ENCODE measurements at places on chromosomes 16 and 17.

DNA sequence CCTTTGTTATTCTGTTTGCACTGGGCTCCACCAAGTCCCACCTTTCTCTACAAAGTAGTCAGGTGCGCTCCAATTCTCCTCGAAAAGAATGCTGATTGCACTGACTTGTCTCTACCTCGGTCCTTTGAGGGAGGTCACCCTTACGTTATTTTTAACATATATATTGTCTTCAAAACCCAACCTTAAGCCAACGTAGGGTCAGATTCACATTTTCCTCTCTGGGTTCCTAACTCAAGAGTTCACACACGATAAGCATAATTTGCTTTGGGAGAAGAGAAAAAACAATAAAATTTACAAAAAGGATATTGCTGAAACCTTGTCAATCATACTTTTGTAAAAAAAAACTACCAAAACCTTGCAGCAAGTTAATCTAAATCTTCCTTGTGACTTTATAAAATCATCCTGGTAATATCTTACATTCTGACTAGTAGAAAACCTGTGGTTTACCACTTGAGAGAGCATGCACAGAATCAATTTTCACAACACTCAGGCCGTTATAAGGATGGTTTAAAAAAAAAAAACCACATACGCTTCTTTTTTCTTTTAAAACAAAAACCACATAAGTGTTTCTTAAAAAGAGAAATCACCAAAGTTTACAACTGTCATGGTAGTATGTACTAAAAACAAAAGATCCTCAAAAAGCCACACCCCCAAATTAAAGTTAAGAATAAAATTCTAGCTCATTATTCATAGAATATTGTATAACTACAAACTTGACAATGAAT lies 72.2 kb upstream of the TRAP1 start:
- no peak for DNase-seq
- H3K27ac ChIP-seq, result no peak overlapping the region
- H3K27me3 ChIP-seq, result no peaks in the 10 kb centered on the region
- H3K36me3 ChIP-seq, result peaks cover 12% of the 10 kb centered on the region
- H3K4me3 ChIP-seq, result no peak overlapping the region

GRCh38 chr16:52953215-52953614 lies 99.5 kb downstream of the CHD9NB start:
- no peaks in the 10 kb centered on the region for H3K27me3 ChIP-seq
- H3K4me3 ChIP-seq, result no peak overlapping the region
- H3K27ac ChIP-seq, result no peak overlapping the region
- H3K36me3 ChIP-seq, result no peaks in the 10 kb centered on the region
- H3K4me1 ChIP-seq, result peaks cover 13% of the 10 kb centered on the region
- no peak for DNase-seq

DNA sequence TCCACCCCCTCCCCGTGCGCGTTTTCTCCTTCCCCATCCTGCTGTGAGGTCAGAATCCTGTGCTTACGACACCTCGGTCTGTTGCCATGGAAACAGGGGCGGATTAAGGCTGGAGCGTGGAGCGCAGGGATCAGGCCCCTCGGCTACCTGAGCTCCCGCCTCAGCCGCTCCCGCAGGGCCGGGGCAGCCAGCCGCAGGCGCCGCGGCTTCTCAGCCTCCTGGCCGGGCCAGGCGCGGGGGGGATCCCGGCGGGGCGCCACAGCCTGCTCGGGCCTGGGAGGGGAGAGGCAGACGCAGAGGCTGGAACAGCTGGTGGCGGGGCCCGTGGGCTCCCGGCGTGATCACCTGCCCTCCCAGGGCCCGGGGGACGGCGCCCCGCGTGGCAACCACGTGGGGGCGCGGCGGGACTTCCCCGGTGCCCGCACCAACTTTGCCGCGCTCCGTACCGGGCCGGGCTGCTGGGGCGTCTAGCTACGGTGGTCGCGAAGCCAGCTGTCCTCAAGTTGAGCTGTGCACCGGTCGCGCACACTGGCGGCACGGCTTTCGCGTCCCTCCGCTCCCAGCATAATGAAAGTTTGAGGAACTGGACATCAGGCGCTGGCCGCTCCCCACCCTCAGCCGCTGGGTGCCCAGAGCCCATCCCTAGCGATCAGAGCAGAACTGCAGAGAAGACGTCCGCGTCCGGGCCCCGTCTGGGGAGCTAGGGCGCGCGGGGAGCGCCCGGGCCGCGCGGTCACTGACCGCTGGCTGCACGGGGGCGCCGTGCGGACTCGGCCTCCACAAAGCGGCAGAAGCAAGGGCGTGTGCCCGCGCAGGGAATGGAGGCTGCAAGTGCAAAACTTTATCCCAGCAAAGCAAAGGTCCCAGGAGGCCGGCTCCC lies 1.2 kb downstream of the RTN4RL1 start:
- H3K4me3 ChIP-seq, result peak overlapping the region; percentile 62
- peaks cover 99% of the 10 kb centered on the region for H3K27me3 ChIP-seq
- no peaks in the 10 kb centered on the region for H3K36me3 ChIP-seq
- no peak overlapping the region for H3K27ac ChIP-seq
- DNase-seq, result peak; percentile 99

DNA sequence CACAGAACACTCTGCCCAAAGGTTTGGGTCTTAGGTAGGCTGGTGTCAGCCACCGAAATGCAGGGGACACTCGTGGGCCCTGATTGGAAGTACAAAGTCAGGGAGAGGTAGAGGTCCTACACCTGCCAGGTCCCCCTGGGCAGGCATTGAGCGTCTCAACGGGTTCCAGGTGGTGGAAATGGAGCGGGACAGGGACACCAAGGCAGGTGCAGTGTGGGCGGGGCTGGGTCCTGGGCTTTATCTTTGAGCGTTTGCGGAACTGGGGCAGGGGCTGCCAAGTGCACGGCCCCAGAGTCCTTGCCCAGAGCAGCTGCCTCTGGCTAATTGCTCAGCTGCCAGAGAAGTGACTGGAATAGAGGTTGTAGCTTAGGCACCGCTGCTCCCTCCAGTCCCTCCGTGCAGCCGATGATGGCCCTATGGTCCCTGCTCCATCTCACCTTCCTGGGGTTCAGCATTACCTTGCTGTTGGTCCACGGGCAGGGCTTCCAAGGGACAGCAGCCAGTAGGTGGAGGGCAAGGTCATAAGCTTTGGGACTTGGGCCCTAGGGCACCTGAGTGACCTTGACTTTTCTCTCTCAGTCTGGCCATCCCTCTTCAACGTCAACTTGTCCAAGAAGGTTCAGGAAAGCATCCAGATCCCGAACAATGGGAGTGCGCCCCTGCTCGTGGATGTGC lies at the start of gene ZACN:
ZACN (plus strand) TSS at position 323 of the 675 bp plus-strand sequence; CDS start at position 406, 83 bp downstream.
- H3K4me3 ChIP-seq, result peak within 1 kb of the TSS; percentile 40
- no peak within 1 kb of the TSS for H3K27ac ChIP-seq
- DNase-seq, result no peak
- H3K36me3 ChIP-seq, result no peaks in the 10 kb centered on the region
- peaks cover 39% of the 10 kb centered on the region for H3K4me1 ChIP-seq

GRCh38 chr17:75270218-75270965 lies 639 bp downstream of the MIF4GD start:
- DNase-seq, result peak; percentile 78
- H3K27ac ChIP-seq, result no peak overlapping the region
- H3K27me3 ChIP-seq, result peaks cover 8% of the 10 kb centered on the region
- peak overlapping the region; percentile 98 for H3K4me3 ChIP-seq

- H3K4me3 ChIP-seq, result no peak overlapping the region
- H3K27ac ChIP-seq, result no peak overlapping the region
- no peaks in the 10 kb centered on the region for H3K27me3 ChIP-seq
- no peaks in the 10 kb centered on the region for H3K4me1 ChIP-seq
- DNase-seq, result no peak
These were observed 38.5 kb downstream of the PGS1 start for GRCh38 chr17:78416791-78417530.

GRCh38 chr16:81061871-81062608 lies 15.0 kb downstream of the C16orf46 start:
- DNase-seq, result no peak
- peak overlapping the region; percentile 17 for H3K27ac ChIP-seq
- no peaks in the 10 kb centered on the region for H3K27me3 ChIP-seq
- H3K36me3 ChIP-seq, result no peaks in the 10 kb centered on the region

DNA sequence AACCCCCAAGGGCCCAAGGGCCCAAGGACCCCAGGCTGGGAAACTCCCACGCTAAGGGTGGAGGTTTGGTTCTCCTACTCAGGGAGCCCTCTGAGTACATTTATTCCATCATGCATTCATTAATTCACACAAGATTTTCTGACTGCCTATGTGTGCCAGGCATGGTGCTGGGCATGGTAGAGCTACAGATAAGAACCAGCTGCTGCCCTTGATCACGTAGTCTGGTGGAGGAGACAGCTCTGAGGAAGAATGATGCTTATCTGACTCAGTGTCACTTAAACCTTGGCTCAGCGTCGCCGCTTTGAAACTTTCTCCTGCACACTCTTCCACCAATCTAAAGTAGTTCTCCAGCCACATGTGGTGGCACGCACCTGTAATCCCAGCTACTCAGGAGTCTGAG lies 3.6 kb upstream of the ARL4D start:
- peaks cover 10% of the 10 kb centered on the region for H3K4me1 ChIP-seq
- DNase-seq, result no peak
- no peaks in the 10 kb centered on the region for H3K27me3 ChIP-seq
- no peak overlapping the region for H3K4me3 ChIP-seq

- no peak overlapping the region for H3K27ac ChIP-seq
- DNase-seq, result no peak
- no peaks in the 10 kb centered on the region for H3K27me3 ChIP-seq
These were observed 2.7 kb upstream of the CDK5R1 start for GRCh38 chr17:32484041-32484461.

DNA sequence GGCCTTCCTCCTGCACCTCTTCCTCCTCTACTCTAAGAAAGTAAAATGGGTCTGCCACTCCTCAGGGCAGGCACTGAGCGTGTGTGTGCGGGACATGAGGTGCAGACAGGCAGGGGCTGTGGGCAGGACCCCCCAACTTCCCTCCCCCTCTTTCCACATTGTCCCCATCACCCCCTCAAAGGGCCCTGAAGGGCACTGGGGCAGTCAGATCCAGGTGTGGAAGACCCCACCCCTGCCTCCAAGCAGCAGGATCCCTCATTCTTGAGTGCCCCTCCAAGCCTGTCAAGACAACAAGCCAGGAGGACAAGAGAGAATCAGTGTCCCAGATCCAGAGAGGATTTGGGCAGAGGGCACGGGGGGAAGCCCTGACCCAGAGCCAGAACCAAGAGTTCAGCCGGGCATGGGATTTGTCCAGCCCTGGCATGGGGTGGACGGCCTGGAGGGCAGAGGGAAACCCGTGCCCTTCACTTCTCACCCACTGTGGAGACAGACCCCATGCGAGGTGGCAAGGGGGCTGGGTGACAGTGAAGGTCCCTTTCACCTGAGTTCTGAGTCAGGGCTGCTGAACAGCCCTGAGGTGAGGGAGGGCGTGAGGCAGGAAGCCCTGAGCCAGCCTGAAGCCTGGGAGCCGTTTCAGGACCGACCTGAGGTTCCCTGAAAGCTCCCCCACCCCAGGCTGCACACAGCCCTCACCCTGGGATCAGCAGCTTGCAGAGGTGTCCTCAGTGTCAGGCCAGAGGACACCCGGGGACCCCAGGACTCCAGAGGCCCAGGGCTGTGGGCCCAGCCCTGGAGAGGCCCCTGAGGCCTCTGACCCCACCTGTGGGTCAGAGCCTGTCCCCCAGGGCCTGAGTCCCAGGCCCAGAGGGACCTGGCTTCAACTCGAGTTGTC lies 45.8 kb downstream of the USP22 start:
- no peak overlapping the region for H3K27ac ChIP-seq
- no peak for DNase-seq
- no peaks in the 10 kb centered on the region for H3K36me3 ChIP-seq
- peaks cover 6% of the 10 kb centered on the region for H3K4me1 ChIP-seq
- H3K4me3 ChIP-seq, result no peak overlapping the region

DNA sequence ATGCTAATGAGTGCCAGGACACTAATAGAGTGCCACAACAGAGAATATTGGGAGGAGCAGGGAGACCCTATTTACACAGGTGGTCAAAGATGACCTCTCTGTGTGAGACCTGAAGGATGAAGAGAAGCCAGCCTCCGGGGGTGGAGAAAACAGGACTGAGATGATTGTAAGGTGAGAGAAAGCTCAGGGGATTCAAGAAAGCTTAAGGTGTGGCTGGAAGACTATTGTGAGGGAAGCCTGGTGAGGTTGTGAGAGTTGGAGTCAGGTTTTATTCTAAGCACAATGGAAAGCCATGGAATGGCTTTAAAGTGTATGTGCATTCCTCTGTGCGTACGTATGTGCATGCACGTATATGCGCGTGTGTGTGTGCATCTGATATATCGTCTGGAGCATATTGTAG lies 10.4 kb upstream of the MARCHF10 start:
- H3K36me3 ChIP-seq, result no peaks in the 10 kb centered on the region
- H3K4me1 ChIP-seq, result peaks cover 12% of the 10 kb centered on the region
- H3K27ac ChIP-seq, result no peak overlapping the region
- no peak for DNase-seq

- DNase-seq, result no peak
- H3K4me1 ChIP-seq, result no peaks in the 10 kb centered on the region
- no peak overlapping the region for H3K27ac ChIP-seq
- H3K27me3 ChIP-seq, result no peaks in the 10 kb centered on the region
These were observed 7.8 kb upstream of the N4BP1 start for GRCh38 chr16:48617711-48618148.
